ENCODE measurements at places on chromosomes 13 and 19.

DNA sequence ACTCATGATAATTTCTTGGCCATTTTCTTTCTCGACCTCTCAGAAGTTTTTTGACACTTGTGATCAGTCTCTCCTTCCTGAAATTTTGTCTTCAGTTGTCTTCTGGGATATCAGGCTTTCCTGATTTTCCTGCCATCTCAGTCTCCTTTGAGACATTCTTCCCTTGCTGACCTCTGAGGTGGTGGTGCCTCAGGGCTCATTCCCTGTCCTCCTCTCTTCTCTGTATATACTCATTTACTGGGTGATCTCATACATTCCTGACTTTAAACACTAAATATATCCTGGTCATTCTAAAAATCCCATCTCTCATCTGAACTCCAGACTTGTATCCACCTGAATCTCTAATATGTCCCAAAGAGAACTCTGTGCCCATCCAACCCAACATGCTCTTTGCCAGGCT lies 31.3 kb upstream of the STARD13 start:
- no peak for DNase-seq

DNA sequence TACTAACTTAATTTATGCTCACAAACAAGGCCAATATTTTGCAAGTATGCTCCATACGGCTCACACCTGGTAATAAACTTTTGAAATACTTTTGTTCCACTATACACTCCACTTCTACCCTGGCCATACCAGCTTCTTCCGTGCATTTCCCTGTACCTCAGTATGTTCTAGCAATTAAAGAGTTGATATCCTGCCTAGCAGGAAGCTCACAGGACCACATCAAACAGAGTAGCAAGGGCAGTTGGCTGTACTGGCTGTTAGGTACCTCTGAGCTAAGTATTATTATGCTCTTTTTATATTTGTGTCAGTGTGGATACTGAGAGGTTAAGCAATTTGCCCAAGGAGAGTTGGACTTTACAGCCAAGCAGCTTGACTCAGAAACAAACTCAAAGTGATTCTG lies 257.7 kb downstream of the SLITRK6 start:
- DNase-seq = no peak

DNA sequence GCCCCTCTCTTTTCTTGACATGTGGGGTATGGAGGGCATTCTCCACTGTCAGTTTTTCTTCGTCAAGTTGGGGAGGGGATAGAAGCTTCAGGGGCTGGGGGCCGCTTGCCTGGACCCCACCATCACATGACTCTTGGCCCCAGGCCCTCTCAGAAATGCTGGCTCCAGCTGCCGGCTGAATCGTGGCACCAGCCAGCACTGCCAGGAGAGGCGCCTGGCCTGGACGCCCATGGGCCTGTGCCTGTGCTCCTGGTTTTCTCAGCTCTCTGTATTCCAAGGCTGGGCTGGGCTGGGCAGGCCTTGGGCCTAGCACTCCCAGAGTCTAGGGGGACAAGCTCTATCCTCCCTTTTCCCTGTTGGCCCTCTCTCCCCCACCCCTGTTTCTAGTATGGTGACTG lies 38.6 kb downstream of the LYL1 start:
- no peak for DNase-seq

GRCh38 chr19:4474514-4475022 lies 2.5 kb downstream of the HDGFL2 start:
- peak; percentile 91 for DNase-seq

- no peak for DNase-seq
These were observed 4.2 kb downstream of the LGALS7B start for GRCh38 chr19:38793177-38793576.

- no peak for DNase-seq
These were observed 165.2 kb downstream of the TEX29 start for GRCh38 chr13:111485491-111486250.

Measured in muscle of leg (tissue), 16 donors.